ENCODE measurements at places on chromosomes 6 and 20. TPM values are rescaled to one million over a fixed set of nuclear protein-coding genes. Genes with fewer than 3 reads are reported as not detected.

The RSPO3 gene
- not detected for total RNA-seq

The HMGCLL1 gene
- not detected for total RNA-seq

The OPRM1 gene
- total RNA-seq, result not detected

The ZSCAN12 gene
- 8.5 TPM for total RNA-seq

The SPAG4 gene
- total RNA-seq, result 0.17 TPM

The SCGN gene
- total RNA-seq, result not detected

The PLTP gene
- total RNA-seq, result 0.30 TPM

The PSORS1C1 gene
- total RNA-seq, result 1.5 TPM

The SPINT4 gene
- not detected for total RNA-seq

The ADGB gene
- not detected for total RNA-seq

The ARMC12 gene
- not detected for total RNA-seq

The MPIG6B gene
- total RNA-seq, result not detected

The GGTLC1 gene
- total RNA-seq, result not detected

The TBX18 gene
- total RNA-seq, result 8.2 TPM

The CDC5L gene
- 57.8 TPM for total RNA-seq

The NOL7 gene
- total RNA-seq, result 356 TPM

The OR2J3 gene
- not detected for total RNA-seq

The MYMX gene
- not detected for total RNA-seq

The ATP6V1G2 gene
- 1.5 TPM for total RNA-seq

The KHDC1 gene
- 5.8 TPM for total RNA-seq

The SH3BGRL2 gene
- 13.2 TPM for total RNA-seq

The DPPA5 gene
- not detected for total RNA-seq

The TNFRSF6B gene
- total RNA-seq, result 12.6 TPM
